HFF-Myc (cell line): ENCODE measurements at places on chromosomes 12 and 14.

DNA sequence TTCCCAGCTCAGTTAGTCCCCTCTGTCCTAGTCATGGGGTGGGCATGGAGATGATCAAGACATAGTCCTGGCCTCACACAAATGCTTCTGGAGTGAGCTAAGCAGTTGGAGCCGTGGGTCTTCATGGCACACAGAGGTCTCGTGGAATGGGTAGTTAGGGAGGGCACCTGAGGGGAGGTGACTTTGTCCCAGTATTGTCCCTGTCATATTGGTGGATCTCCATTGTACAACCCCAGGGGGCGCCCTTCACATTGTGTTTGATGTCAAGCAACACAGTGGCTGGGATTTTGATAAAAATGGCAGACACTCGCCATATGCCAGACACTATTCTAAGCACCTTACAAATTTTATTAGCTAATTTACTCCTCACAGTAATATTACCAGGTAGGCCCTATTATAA is 175.4 kb upstream of the LHX5 start:
- no peak for DNase-seq

- DNase-seq = no peak
Observed at GRCh38 chr12:1812650-1813302, 7.6 kb upstream of the LRTM2 start.

DNA sequence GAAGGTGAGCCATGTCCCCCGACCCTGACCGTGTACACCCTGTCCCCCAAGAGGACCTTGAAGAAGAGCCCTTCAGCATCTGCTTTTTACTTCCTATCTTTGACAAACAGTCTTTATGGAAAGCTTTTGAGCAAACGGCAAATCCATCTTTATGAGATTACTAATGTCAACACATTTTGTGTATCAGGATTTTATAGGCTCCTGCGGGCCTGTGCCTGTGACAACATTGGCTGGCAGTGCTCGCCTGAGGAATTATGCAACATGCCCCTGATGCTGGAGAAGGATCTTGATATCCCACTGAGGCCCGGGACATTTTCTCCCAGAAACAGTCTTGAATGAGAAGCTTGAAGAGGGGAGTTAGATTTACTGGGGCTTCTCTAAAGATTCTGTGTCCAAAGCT is 416.5 kb downstream of the NRXN3 start:
- DNase-seq = no peak

GRCh38 chr14:56741325-56741724 is 69.0 kb downstream of the OTX2 start:
- DNase-seq = no peak

DNA sequence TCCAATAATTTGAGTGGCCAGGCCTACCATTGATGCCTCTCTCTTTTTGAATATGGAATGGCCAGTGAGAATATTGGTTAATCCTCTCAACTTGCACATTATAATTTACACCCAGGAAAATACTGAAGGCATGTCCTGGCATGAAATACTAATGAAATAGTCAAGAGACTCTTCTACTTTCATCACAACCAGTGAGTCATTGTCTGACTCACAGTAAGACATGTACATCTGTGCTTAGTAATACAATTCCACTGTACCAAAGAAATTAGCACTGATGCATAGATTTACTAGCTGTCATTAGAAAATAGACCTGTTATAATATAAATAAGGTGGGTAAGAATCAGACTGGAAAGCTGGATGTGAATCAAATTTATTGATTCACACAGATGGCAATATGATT is 31.6 kb downstream of the KCNC2 start:
- DNase-seq = peak; percentile 72

GRCh38 chr12:119399301-119399700 is 64.8 kb downstream of the CCDC60 start:
- no peak for DNase-seq

GRCh38 chr12:121297435-121297991 is 1.0 kb upstream of the CAMKK2 start:
- no peak for DNase-seq

DNA sequence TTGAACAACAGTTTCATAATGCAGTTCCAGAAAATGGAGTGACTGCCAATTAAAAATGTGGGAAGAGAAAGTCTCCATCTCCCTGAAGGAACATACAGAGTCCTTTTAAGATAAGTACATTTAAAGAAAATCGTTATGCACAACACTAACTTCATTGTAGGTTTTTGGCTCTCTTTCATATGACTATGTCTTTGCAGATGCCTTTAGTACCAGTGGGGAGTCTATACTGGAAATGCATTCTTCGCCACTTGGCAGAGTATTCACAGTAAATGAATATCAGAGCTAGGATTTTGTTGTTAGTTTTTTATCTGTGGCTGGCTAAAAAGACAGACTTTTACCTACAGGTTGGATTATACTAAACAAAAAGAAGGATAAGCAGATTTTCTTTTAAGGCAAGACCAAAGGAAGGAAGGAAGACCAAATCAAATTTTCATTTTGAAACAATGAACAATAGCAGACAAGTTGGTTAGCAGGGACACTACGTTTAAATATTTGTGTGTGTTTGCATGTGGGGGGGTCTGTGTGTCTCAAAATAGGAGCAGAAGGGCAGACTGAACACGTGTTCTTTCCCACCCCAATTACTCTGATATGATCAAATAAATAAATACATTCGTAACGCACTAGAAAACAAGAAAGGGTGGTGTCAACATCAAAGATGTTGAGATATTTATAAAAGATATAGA is 124.5 kb downstream of the BTG1 start:
- DNase-seq = no peak

DNA sequence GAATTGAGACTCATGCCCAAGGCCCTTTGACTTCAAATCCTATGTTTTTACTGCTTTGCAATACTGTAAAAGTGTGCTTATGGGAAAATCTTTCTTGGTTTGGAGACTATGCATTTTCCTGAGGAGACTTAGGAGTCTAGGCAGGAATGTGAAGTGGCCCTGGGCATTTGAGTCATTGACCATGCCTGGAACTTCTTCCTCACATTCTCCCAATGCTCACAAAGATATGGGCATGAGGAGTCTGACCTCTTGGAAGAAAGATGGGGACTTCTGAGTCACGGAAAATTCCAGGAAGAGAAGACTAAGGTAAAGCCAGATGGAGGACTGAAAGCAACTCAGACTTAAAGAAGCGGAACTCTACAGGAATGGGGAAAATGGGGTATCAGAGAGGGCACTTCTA is 38.2 kb upstream of the ZNF641 start:
- no peak for DNase-seq

- no peak for DNase-seq
Observed at GRCh38 chr14:104680806-104681688, 8.4 kb upstream of the INF2 start.

GRCh38 chr12:104485651-104486362 is 29.1 kb downstream of the CHST11 start:
- no peak for DNase-seq

DNA sequence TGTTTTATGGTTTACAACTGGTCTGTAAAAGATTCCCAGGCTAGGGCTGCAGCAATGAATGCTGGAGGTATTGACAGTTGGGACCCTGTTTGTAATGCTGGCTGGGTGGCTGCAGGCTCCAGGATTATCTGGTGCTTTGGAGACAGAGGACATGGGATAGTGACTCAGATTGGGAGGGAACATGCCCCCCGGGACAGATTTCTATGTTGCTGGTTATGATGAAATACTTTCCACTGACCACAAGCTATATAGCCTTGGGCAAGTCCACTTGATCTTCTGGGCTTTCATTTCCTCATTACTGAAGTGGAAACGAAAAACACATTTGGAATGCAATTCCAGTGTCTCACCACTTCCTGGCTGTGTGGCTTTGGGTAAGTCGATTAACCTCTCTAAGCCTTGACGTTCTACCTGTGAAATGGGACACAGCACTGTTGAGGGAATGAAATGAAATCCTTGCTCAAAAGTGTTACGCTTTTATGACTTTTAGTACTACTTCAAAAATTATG is 6.3 kb upstream of the TPCN1 start:
- peak; percentile 92 for DNase-seq

GRCh38 chr12:52662093-52662917 is 10.3 kb upstream of the KRT2 start:
- DNase-seq = no peak

GRCh38 chr12:39077226-39077625 is 171.8 kb upstream of the CPNE8 start:
- no peak for DNase-seq

DNA sequence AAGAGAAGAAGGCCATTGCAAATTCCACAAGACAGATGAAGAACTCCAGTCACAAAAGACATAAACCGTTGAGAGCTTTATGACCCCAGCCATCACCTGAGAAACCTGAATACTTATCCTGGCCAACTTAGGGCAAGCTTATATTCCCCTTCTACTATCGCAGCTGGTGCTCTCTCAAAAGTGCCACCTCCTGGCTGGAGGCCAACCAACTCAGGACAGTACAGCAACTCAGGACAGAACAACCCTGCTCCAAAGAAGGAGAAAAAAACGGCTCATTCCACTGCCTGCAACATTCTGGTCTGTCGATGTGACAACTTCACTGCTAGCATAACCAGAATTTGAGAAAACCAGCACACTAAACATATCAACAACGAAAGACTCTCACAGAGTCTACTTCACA is 9.7 kb upstream of the KRT6B start:
- DNase-seq = no peak

DNA sequence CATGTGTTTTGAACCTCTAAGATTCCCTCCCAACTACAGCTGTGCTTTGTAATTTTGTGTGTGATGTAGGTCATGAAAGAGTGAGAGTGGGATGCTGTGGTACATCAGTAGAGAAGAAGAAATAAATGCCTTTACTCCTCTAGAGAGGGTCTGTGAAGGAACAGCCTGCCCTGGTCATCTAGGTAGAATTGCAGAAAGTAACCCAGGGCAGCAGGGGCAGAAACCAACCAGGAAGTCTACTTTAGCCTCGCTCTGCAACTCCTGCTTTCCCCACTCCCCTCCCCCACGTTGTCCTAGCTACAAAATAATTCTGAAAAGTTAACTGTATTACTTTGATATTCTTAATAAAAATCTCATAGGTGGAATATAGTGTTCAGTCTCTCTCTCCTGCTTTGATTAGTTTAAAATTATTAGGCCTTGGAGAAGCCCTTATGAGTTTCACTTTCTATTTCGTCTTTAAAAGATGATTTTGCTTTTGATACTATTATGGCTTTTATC is 7.5 kb downstream of the TBK1 start:
- no peak for DNase-seq

- DNase-seq = no peak
Observed at GRCh38 chr12:131494741-131495524, 216.0 kb upstream of the SFSWAP start.

- DNase-seq = no peak
Observed at GRCh38 chr12:46653311-46653710, 172.5 kb downstream of the SLC38A4 start.

- no peak for DNase-seq
Observed at GRCh38 chr14:60905923-60906322, 75.0 kb downstream of the TRMT5 start.

DNA sequence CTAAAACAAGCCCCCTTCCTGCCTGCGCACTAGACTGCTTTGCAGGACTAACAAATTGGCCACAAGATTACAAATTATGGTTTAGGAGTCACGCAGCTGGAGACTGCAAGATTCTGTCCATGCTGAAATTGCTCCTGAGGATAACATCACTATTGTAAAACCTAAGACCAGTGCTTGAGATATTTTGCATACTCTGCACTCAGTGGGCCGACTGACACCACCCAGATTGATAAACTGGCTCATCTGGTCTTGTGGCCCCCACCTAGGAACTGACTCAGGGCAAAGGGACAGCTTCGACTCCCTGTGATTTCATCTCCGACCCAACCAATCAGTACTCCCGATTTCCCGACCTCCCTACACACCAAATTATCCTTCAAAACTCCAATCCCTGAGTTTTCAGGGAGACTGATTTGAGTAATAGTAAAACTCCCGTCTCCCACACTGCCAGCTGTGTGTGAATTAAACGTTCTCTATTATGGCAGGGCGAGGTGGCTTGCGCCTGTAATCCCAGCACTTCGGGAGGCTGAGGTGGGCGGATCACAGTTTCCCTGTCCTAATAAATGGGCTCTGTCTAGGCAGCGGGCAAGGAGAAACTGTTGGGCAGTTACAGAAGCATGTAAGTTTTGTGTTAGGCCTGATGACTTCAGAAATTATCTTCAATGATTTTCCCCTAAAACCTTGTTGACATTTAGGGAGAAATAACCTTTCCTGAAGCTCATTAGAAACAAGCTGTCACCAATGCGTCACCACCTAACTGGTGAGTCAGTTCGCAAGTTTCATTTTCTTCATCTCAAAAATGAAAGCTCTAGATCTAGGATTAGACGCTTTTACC is 5.3 kb upstream of the UBC start:
- no peak for DNase-seq

- no peak for DNase-seq
Observed at GRCh38 chr14:101593411-101594238, 32.3 kb downstream of the DIO3 start.

DNA sequence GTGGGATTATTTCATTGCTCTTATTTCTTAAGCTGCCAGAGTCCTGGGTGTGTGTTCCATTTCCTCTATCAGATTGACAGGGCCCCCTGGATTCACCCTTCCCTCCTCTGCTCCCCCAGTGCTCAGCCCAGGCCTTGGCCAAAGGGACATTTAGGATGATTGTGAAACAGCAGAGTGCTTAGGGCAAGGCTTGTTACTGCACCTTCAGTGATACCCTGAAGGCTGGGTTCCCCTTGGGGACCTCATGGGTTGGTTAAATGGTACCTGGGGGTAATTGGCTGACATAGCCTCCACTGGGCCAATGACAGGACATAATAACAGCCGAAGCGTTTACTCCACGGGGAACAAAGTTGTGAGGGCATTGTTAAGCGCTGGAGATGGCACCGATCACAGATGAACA is 1.3 kb upstream of the KRT72 start:
- no peak for DNase-seq

DNA sequence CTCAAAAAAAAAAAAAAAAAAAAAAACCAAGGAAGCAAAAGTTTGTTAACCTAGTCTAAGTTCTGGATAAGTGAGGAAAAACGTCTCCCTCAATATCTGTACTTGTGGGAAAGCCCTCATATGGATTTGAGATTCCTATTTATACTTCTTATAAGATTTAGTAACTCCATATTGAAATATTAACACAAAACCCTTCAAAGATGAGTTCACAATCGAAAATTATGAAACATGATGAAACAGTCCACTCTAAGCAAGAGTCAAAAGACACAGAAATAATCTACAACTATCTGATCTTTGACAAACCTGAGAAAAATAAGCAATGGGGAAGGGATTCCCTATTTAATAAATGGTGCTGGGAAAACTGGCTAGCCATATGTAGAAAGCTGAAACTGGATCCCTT is 25.2 kb downstream of the VWF start:
- no peak for DNase-seq

DNA sequence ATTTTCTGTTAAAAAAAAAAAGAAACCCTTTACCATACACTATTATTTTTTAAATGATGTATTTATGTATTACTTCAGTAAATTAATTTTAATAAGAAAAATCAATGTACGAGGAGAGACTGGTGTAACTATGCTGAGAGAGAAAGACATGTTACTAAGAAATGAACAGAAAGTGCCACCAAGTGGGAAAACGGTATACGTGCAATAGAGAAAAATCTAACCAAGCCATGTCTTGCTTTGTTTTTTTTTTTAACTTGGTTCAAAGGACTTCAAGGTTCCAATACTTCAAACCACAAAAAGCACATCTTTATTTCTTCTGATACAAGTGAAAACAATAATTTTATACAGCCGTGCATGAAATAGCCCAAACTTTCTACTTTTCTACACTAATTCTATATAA is 22.9 kb downstream of the NDUFA12 start:
- DNase-seq = no peak

GRCh38 chr12:49137476-49137875 is 6.3 kb upstream of the TUBA1B start:
- no peak for DNase-seq

GRCh38 chr12:115386946-115387345 is 703.0 kb upstream of the TBX3 start:
- no peak for DNase-seq
